ENCODE measurements at places on chromosomes 3 and 15.

DNA sequence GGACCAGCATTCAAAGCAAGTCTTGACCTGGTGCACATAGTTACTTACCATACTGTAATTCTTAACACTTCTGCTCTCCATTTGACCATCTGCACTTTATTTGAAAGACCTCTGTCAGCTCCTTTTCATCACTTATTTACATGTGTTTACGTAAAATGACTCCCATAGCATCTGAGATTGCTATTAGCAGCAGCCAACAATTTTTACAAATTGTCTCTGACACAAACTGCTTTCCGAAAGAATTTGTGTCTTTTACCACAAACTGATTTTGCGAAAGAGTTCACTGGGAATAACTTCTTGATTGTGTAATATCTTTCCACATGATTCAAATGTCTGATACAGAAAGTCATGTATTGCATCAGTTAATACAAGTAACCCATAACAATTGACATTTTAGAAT, 144.1 kb upstream of the PEX5L start:
- no peak for DNase-seq

DNA sequence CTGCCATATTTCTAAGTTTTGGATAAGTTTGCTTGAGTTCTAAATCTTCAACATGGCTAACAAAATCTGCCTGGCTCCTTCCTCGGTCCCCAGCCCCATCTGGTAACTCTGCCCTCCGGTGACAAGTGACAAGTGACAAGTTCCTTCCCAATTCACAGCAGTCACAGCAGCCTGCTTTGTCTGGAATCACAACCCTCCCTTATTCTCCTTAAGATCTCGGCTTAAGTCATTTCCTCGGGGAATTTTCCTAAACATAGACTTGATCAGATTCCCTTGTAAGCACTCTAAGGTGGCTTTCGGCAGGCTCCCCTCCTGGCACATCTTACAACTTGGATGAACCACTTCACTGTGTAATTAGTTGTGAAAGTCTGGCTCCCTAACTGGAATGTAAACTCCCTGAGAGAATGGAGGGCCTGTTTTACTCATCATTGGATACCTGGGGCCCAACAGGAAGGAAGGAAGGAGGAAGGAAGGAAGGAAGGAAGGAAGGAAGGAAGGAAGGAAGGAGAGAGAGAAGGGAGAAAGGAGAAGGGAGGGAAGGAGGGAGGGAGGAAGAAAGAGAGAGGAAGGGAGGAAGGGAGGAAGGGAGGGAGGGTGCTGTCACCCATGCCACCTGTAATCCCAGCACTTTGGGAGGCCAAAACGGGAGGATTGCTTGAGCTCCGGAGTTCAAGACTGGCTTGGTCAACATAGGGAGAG, 126.4 kb downstream of the SHQ1 start:
- DNase-seq = no peak

DNA sequence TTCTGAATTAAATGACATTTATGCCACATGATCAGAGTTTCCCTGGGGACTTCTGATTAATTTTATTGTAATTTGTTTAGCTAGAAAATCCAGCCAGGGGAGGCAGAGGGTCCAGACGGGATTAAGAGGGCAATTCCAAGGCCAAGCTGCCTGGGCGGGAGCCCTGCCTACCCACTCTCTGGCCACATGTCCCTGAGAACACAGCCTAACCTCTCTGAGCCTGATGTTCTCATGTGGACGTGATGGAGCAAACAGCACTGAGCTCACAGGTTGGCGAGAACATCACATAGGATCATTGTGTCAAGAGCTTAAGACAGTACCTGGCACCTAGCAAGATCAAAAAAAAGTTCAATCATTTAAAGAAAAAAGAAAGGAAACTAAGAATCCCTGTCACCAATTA, 1.0 kb downstream of the LRRC2 start:
- no peak for DNase-seq

- DNase-seq = peak; percentile 45
Observed at GRCh38 chr3:25663347-25663868, 1.3 kb downstream of the TOP2B start.

- no peak for DNase-seq
Observed at GRCh38 chr3:151062611-151063010, 22.9 kb upstream of the MED12L start.

DNA sequence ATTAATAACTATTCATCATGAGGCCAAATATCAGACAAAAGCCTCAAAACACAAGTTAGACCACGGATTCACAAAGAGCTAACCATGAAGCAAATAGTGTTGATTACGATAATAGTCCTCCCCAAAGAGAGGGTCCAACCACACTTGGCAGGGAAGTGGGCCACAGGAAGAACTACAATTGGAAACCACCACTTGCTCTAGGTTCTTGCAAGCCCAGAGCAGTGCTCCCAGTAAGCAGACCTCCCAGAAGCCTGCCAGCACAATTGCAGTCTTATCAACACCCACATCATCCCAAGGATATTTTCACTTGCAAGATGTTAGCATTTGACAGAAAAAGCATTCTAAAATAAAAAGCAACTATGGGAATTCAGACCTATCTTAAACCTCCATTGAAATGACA, 11.3 kb downstream of the SETD2 start:
- peak; percentile 30 for DNase-seq

- no peak for DNase-seq
Observed at GRCh38 chr3:159928071-159928491, 60.6 kb upstream of the IL12A start.

DNA sequence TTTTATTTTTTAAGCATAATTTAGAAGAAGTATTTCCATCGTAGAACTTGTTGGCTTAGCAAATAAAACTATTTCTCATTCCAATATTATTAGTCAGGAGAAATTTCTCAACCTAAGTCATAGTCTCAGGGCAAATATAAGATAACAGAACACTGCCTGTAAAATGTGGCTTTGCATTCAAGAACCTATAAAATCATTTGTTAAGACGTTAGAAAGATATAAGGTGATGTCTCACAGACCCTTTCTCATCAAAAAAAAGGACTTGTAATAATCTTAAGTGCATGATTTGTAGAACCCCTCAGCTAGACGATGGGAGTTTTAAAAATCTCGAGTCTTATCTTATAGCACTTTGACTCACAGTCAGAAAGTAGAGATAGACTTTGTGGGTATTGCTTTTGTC, 314.7 kb upstream of the CFAP20DC start:
- DNase-seq = no peak

- DNase-seq = no peak
Observed at GRCh38 chr3:155949453-155950217, 79.2 kb downstream of the GMPS start.

- no peak for DNase-seq
Observed at GRCh38 chr3:76532158-76532822, 507.6 kb upstream of the ROBO2 start.

- no peak for DNase-seq
Observed at GRCh38 chr3:106945435-106945834, 431.8 kb upstream of the CCDC54 start.
